SK-N-SH (cell line): ENCODE measurements at places on chromosomes 1 and 21.

- H3K27ac ChIP-seq: peak overlapping the region; percentile 57
- no peak overlapping the region for H3K4me3 ChIP-seq
- H3K4me1 ChIP-seq: no peaks in the 10 kb centered on the region; the same call in 1 of the 2 replicates
- no peaks in the 10 kb centered on the region for H3K27me3 ChIP-seq
- no peaks in the 10 kb centered on the region for H3K36me3 ChIP-seq
Measured at GRCh38 chr1:183956559-183957188, 80.9 kb downstream of the COLGALT2 start.

- H3K4me1 ChIP-seq: no peaks in the 10 kb centered on the region
- no peak overlapping the region for H3K4me3 ChIP-seq
- H3K27me3 ChIP-seq: no peaks in the 10 kb centered on the region
- no peak for DNase-seq
- no peaks in the 10 kb centered on the region for H3K36me3 ChIP-seq
Measured at GRCh38 chr1:215466361-215466760, 100.7 kb upstream of the KCTD3 start.

GRCh38 chr1:233373226-233373625, 45.7 kb downstream of the MAP3K21 start:
- no peaks in the 10 kb centered on the region for H3K4me1 ChIP-seq
- no peak overlapping the region for H3K27ac ChIP-seq
- no peak for DNase-seq
- H3K27me3 ChIP-seq: no peaks in the 10 kb centered on the region
- no peaks in the 10 kb centered on the region for H3K36me3 ChIP-seq

GRCh38 chr1:235068158-235069121, 60.2 kb downstream of the TOMM20 start:
- H3K27ac ChIP-seq: peak overlapping the region; percentile 63
- 0 out of 2 replicates have a peak overlapping the region, but pooled peaks have one; percentile 14 for H3K4me3 ChIP-seq
- no peak for DNase-seq
- H3K4me1 ChIP-seq: peaks cover 16% of the 10 kb centered on the region; the same call in 1 of the 2 replicates
- H3K27me3 ChIP-seq: no peaks in the 10 kb centered on the region

- no peaks in the 10 kb centered on the region for H3K27me3 ChIP-seq
- peak; percentile 76 for DNase-seq
- no peak overlapping the region for H3K27ac ChIP-seq
Measured at GRCh38 chr1:19330449-19331135, 18.5 kb downstream of the SLC66A1 start.

DNA sequence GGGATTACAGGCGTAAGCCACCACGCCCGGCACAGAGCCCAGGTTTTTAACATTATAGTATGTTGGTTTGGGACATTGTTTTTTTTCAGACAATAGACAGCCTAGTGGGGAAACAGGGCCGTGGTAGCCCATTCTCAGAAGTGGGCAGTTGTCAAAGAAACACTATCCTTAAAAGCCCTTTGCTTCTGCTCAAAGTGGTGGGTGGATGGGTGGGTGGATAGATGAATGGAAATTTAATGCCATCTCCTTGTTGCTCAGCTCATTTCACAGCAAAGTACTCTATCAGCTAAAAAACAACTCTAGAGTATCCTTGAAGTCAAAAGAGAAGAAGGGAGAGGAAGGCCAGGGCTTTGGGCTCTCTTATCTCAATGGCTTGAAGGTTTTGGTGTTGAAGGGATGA, 137.8 kb downstream of the RRAGC start:
- peaks cover 4% of the 10 kb centered on the region; the same call in 1 of the 2 replicates for H3K4me1 ChIP-seq
- H3K27me3 ChIP-seq: peaks cover 9% of the 10 kb centered on the region; the same call in 1 of the 2 replicates
- no peaks in the 10 kb centered on the region for H3K36me3 ChIP-seq
